ENCODE measurements at places on chromosomes 5 and 9. TPM values are rescaled to one million over a fixed set of nuclear protein-coding genes. Genes with fewer than 3 reads are reported as not detected.

The COL15A1 gene
- total RNA-seq = 49.3 TPM

The DDX4 gene
- not detected for total RNA-seq

The CCDC187 gene
- total RNA-seq = 0.04 TPM

- no peak for DNase-seq
Measured at GRCh38 chr9:91285729-91286353, 75.9 kb downstream of the AUH start.

The RASGEF1C gene
- not detected for total RNA-seq

The ADAMTSL1 gene
- total RNA-seq = 1.8 TPM

DNA sequence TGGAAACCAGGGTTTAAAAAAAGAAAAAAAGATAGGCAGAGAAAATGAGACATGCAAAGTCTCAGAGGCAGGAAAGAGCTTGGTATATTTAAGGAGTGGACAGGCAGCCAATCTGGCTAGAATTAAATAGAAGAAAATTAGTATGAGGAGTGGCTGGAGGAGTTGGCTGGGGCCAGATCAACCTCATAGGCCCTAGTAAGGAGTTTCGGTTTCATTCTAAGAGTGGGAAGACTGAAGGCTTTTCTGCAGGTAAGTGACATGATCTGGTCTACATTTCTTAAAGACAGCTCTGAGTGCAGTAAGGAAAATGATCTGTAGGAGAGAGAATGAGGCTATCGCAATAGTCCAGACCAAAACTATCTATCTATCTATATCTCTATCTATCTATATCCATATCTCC, 27.5 kb downstream of the ADRB2 start:
- DNase-seq = no peak

The PITX1 gene
- not detected for total RNA-seq
